ENCODE measurements at places on chromosomes 12 and 14.

DNA sequence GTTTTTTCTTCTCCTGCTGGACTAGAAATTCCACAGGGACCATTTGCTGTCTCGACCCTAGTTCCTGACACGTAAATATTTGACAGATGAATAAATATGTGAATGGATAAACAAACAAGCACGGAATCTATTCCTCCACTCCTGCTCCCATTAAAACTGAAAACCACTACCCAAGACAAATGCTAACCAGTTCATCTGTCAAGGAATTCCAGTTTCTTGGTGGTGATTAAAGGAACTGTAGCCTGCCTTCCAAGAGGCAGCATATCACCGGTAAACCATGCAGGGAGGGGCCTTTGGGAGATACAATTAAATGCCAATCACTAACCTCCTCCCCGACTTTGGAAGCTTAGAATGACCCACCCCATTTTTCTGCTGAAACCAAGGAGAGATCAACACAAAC is 95.4 kb downstream of the TTC7B start:
- no peak for DNase-seq

- DNase-seq = no peak
Measured at GRCh38 chr14:77485901-77486678, 12.5 kb downstream of the ISM2 start.

- no peak for DNase-seq
Measured at GRCh38 chr14:83798421-83798820, 1731.5 kb upstream of the FLRT2 start.

DNA sequence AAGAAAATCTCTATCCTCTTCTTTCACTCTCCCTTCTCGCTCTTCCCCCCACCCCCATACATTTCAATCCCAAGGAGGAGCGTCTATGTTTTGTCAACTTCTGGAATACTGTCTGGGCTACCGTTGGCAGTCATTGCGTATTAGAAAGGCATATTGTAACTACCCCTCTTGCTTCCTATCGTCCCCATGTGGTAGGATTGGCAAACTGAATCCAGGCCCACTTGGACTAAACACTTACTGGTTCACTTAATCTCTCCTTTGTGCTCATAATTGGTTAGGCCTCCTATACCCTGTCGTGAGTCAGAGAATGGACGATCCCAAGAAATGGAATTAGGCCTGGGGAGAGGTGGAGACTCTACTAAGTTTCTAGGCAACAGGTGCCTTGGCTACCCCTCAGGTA is 68.8 kb upstream of the SLC8A3 start:
- no peak for DNase-seq

- no peak for DNase-seq
Measured at GRCh38 chr12:81209012-81209411, 131.1 kb downstream of the ACSS3 start.

DNA sequence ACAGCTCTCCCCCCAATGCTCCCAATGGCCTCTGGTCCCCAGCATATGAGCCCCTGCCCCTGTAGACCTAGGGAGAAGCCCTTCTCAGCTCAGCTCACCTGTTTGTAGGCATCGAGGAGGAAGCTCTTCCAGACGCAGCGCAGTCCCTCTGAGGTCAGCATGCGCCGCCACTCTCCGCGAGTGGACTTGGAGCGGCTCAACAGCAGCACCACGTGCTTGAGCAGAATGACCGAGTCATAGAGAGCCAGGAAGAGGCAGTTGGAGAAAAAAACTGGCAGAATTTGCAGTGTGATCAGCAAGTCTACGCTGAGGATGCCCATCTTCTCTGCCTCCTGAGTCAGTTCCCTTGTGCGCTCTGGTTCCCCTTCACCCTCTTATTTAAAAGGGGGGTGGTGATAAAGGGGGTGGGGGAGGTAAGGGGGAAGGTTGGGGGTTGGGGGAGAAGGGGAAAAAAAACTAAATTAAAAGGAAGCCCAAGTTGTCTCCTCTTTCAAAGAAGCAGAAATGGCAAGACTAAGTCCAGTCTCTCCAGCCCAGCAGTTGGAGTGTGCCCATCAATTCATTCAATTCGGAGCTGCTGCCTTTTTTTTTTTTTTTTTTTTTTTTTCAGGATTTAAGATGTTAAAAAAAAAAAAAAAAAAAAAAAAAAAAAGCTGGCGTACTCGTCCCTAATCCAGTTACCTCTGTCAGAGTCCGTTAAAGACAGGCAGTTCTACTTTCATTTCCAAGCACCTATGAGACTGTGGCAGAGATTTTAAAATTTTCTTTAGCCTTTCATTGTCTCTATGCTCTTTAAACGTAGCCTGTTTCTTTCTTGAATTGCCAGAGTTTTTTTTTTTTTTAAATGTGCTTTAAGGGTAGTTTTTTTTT is at the start of gene DIO2:
Gene DIO2 (minus strand): TSS at position 352 of the 870 bp plus-strand sequence. CDS start 32 bp downstream, at position 320.
- DNase-seq = no peak

DNA sequence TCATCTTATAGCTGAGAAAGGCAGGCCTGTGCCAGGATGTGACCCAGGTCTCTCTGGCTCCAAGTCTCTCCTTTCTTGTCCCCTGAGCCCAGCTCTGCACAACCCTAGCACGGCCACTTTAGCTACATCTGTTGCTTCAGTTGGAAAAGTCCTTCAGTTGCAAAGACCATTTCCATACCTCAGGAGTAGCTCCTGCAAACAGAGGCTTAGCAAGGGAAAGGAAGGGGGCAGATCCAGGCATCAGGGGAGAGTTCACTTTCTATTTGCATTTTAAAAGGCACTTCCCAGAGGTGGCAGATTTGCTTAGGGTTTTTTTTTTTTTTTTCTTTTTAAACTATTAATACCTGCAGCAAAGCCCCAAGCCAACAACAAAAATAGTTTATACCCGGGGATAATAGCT is 3.0 kb upstream of the PITPNM2 start:
- DNase-seq = no peak

DNA sequence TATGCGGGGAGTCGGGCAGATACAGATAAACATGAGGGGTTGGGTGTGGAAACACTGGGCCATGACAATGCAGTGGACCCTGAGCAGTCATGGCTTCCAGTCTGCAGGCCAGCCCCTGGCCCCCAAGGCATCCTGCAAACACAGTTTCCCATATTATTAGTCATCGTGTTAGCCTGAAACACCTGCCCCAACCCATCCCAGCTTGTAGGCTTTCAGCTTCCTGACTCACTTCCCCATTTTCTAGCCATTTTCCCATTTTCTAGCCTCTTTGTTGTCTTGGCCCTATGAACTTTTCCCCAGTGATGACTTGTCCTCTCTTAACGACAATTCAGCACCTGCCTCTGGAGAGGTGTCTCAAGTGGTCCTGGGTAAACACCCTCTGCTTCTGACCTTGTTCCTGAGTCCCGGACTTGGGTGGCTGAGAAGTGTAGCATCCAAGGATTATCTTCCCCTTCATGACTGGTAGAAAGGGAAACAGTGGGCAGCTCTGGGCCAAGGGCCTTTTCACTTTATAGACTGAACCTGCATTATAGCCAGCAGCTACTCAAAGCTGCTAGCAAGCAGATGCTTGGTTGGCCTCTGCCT is 4.3 kb upstream of the PGF start:
- DNase-seq = no peak

- DNase-seq = no peak
Measured at GRCh38 chr12:19644571-19644970, 205.3 kb downstream of the AEBP2 start.

Measured in NCI-H446 treated with DMSO at 0.1 percent for 48 hours (cell line).